ENCODE measurements at places on chromosomes 4 and X.

DNA sequence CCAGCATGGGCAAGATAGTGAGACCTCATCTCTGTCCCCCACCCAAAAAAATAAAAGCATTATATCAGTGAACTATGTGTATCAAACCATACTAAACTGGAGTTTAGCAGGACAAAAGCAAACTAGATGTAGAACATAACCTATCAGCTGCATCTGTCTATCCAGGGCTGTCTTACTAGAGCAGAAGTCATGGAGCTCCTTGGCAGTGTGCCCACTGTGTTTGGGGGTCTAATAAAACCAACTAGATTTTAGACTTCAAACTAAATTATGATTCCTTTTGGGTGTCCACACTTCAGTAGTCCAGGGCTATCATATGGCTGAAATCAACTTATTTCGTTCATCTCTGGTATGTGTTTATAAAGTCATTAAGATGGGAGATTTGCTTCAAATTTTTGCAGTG, 8.3 kb downstream of the SLBP start:
- no peak for DNase-seq

- no peak for DNase-seq
Measured at GRCh38 chrX:42804524-42804923, 26.6 kb upstream of the PPP1R2C start.

DNA sequence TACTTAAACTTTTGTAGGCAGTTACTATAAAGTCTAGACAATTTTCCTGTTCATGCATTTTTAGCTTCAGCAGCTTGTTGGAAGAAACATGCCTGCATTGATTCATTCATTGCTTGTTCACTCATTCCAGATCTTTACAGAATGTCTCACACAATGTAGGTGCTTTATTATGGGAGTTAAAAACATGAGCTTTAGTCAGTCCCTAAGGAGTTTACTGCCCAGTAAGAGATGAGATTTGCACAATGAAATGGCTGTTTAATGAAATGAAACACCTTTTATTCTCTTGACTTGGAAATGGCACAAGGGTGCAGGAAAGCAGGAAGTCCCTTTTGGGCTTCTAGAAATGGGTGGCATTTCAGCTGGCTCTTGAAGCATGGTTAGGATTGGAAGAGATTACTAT, 2.9 kb downstream of the NOCT start:
- no peak for DNase-seq

DNA sequence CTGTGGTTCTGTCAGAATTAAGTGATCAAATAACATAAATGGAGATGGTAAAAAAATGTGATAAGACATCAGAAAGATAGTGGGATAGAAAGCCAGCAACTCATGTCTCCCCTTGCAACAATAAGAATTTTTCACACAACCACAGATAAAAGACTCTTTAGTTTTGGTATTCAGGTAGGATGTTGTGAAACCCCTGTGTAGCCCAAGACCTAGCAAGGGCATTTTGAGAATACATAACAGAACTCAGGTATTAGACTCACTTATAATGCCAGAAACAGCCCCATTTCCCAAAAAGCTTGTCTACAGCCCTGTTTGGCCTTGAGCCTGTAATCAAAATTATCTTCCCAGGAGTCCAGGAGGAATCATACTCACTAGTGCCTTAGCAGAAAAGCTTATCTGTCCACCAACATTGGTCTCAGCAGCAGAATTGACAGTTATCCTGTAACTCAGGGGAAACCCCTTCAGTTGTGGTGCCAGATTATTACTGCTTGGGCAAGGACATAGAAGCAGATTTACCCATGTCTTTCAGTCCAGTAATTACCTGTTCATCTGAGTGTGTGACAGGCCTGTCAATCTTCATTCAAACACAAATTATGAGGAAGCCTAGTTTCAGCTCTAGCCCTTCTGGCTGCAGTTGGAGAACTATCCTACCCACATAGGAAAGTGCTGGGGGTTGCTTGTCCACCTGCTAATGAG, 41.0 kb upstream of the UGT2B17 start:
- DNase-seq = no peak

DNA sequence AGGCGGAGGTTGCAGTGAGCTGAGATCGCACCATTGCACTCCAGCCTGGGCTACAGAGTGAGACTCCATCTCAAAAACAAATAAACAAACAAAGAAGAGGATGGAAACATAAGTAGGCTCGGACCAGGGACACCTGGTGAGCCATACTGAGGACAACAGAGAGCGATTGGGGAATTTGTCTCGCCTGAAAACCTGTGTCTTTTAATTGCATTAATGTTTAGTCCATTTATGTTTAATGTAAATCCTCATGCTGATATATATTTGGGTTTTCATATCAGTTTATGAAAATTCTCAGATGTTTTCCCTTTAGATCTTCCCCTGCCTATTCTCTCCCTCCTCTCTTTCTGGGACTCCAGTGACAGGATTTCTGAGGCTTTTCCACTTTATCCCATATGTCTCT, 84.6 kb downstream of the EVC start:
- no peak for DNase-seq

GRCh38 chr4:139844459-139845036, 178.9 kb downstream of the MGST2 start:
- no peak for DNase-seq

DNA sequence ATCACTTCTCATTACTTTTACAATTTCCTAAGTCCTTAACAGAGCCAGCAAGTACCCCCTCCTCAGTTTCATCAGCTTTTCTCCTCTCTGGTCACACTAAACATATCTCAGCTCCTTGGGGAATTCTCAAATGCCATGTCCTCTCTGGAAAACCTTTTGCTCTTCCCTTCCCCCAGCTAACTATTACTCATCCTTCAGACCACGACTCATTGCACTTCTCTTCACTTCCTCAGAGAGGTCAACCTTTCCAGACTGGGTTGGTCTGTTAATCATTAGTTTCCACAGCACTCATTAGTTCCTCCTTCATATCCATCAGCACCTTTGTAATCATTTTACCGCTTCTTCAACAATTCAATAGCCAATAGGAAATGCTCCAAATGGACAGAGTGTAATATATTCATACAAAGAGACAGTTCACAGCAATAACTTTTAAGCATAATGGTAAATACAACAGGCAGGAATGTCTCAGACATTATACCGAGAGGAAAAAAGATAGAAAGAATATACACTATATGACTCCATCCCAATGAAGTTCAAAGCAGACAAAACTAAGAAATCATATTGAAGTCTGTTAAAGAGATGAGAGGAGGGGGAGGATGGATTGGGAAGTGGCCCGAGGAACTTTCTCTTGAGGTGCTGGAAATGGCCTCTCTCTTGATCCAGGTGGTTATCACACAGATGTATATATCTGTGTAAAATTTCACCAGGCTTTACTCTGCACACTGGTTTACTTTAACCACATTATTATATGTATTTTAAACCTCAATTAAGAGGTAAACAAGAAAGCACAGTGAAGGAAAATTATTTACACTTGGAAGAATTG, 39.6 kb downstream of the DDX60L start:
- DNase-seq = no peak

- no peak for DNase-seq
Measured at GRCh38 chrX:22486296-22486695, 213.6 kb downstream of the CBLL2 start.

DNA sequence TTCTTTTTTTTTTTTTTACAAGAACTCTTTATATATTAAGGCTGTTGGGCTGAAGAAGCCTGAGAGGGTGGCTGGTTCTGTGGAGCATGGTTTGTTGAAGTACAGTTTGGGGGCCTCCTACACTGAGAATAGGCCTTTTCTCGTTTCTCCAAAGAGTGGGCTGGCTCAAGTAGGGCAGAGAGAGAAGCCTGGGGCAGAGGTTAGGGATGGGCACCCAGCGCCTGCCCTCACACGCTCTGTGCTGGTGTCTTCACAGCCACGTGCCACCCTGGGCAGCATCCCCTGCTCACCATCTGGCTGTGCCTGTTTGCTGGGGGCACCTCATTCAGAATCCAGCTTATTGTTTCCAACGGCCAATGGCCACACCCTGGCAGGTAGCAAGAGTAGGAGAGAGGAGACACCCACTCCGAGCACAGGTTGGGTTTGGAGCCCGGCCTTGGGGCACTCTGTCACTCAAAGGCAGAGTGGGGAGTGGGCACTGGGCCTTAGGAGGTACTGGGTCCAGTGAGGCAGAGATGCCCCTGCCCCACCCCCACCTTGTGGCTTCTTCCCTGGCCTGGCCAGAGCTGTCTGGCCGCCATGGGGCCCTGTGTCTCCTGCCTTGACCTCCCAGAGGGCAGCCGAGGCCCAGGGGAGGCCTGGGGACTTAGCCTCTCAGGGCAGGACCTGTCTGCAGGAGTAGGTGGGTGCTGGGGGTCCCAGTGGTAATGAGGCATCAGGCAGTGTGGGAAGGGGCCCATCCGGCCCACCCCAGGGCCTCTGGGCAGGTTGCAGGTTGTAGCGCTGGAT, 2.9 kb downstream of the MSANTD1 start:
- no peak for DNase-seq

GRCh38 chr4:40306976-40307375, 28.2 kb upstream of the CHRNA9 start:
- DNase-seq = no peak

DNA sequence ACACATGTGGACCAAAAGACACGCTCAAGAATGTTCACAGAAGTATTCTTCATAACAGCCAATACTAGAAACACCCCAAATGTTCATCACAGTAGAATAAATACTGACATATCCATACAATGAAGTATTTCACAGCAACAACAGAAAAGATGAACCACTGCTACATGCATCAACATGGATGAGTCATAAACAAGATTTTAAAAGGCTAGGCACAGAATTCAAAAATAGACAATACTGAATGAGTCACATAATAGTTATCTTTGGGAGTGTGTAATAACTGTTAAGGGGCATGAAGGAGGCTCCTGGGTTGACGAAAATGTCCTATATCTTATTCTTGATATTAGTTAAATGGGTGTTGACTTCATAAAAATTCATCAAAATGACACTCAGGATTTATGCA, 43.5 kb downstream of the CLOCK start:
- no peak for DNase-seq

DNA sequence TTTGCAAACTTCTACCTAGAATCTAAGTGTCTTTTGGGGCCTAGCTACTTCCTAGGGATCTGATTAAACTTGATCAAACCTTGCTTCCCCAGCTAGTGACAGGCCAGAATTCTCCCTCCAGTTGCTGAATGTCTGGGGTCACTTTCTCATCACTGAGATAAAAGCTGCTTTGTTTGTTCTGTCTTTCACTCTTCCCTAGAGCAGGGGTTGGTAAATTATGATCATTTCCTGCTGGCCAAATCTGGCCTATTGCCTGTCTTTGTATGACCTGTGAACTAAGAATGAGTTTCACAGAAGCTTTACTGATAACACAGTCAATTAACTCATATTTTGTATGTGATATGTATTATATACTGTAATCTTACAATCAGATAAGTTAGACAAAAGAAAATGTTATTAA, 157.8 kb upstream of the AADAT start:
- no peak for DNase-seq

- DNase-seq = no peak
Measured at GRCh38 chr4:95507147-95507546, 41.6 kb downstream of the UNC5C start.

DNA sequence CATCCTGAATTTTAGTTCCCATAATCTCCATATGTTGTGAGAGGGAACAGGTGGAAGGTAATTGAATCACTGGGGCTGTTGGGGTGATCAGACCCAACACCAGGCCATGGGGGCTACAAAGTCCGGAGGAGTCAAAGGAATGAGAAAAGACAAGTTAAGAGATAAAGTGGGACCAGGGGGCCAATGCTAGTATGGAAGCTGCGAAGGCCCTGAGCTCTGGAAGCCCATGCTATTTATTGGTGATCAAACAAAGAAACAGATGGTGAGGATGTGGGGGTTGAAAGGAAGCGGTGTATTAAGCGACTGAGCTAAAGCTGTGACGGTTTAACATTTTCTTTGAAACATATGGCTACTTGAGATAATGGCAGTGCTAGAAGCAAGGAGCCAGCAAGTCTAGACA, 132.8 kb downstream of the PDGFC start:
- DNase-seq = no peak

GRCh38 chrX:29617276-29617675, 598.1 kb upstream of the MAGEB2 start:
- no peak for DNase-seq

- DNase-seq = no peak
Measured at GRCh38 chr4:90061881-90062280, 65.3 kb upstream of the CCSER1 start.

DNA sequence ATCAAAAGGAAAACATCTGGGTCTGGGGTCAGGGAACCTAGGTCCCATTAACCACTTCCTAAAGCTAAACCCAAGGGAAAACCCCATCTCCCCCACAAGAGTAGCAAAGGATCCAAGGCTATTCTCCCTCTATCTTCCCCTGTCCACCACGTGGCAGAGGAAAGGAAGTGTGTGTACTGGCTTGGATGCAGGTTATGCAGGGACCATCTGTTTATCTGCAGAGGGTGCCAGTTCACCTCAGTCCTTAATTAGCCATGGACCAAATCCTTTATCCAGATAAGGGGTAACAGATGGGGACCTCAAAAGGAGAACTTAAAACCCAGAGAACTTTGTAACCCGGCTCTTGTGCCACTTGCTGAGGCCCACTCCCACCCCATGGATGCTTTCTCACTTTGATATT, 135.3 kb downstream of the ZNF518B start:
- DNase-seq = no peak

DNA sequence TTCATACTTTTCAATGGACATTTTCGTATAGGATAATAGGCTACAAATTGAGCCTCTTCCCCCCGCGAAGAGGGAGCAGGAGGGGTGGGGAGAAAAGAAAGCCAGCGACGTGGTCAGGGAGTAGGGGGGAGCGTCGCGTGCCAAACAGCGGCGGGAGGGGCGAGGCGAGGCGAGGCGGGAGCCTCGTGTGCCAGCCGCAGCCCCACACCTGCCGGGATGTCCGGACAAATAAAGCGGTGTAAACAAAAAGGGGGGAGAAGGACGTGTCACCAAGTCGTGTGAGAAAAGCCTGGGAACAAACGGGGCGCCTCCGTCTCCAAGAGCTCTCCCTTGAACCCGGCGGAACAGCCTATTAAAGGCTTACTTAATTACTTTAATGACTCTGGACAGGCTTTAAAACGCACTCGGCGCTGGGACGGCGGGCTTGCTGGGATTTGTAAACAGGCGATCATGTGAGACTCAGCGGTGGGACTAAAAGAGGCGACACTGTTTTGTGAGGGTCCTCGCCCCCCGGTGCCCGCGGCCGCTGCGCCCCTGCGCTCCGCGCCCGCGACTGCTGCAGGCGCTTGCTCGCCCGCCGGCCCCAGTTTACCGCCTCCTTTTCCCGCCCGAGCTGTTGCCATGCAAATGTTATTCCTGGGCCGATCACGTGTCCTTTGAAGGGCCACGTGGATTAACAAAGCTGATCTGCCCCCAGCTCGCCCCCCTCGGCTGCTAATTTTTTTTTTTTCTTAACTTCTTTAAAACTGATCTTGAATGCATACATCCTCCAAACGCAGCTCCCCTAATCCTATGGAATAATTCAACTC, at the start of gene HELT:
Gene HELT, plus strand, starts transcription at position 527 of the 809 bp plus-strand sequence. CDS start 439 bp downstream, outside the sequence.
- no peak for DNase-seq

All from stimulated activated CD4-positive, alpha-beta T cell treated with anti-CD3 and anti-CD28 coated beads, Interleukin-1b, Interleukin-23, amount 100 ng/mL, for 1 hour (primary cell).